ENCODE measurements at places on chromosomes 5 and 9.

- DNase-seq = no peak
Observed at GRCh38 chr5:136021016-136021405, 7.8 kb upstream of the TGFBI start.

- no peak for DNase-seq
Observed at GRCh38 chr5:178086266-178086665, 27.1 kb upstream of the N4BP3 start.

DNA sequence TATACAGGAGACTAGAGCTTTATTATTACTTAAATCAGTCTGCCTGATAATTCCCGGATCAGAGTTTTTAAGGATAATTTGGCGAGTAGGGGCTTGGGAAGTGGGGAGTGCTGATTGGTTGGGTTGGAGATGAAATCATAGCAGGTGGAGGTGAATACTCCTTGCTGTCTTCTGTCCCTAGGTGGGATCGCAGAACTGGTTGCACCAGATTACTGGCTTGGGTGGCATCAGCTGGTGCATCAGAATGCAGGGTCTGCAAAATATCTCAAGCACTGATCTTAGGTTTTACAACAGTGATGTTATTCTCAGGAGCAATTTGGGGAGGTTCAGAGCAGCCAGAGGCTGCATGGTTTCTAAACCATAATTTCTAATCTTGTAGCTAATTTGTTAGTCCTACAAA is 68.1 kb downstream of the KIF4B start:
- DNase-seq = no peak

DNA sequence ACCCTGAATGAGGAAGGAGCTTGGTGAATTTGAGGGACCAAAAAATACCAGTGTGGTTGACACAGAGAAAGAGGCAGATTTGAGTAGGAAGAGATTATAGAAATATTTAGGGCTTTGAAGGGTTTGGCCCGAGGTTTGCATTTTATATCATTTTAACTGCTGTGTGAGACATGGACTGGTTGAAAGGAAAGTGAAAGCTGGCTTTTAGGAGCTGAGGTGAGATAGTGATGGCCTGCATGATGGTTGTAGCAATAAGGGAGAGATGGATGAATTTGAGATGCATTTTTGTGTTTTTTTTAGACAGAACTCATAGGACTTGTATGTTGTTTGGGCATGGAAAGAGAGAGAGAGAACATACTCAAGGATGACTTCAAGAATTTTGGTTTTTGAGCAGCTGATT is 21.7 kb downstream of the FER start:
- no peak for DNase-seq

All from COR-L47 (cell line).